ENCODE measurements at places on chromosomes 12 and 14.
A peak's percentile ranks its signal among the peaks of the same experiment; 100 is the strongest.

DNA sequence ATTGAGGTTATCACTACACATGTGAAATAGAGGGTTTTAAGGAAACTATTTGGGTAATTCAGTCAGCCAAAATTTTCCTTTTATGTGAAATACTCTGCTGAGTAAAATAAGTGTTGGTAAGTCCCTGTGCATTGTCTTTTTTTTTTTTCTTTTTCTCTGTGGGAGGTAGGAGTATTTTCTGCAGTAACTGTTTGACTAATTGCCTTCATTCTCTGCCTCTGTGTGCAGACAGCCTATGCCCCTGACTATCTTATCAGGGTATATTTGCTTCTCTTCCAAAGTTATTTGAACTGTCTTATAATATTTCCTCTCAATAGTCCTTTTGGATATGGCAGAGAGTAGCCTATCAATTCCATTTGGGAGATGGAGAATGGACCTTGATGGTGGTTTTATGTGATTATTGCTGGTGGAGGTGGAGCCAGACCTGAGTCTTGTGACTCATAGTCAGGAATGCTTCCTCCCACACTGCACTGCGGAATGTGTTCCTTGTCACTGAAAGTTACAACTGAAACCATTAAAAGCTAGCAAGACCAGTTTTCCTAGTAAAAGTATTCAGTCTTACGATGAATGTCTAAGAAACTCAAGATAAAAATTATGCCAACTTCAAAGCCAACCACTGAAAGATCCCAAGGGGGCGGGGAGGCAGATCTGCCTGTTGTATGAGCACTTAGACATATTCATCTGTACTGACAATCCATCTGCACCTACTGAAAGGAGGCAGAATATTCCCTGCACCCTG lies 40.9 kb upstream of the STXBP6 start:
- no peak for DNase-seq

GRCh38 chr14:101665478-101666078 lies 95.9 kb upstream of the PPP2R5C start:
- DNase-seq = no peak

- DNase-seq = no peak
Measured at GRCh38 chr12:62841846-62842245, 93.1 kb downstream of the PPM1H start.

DNA sequence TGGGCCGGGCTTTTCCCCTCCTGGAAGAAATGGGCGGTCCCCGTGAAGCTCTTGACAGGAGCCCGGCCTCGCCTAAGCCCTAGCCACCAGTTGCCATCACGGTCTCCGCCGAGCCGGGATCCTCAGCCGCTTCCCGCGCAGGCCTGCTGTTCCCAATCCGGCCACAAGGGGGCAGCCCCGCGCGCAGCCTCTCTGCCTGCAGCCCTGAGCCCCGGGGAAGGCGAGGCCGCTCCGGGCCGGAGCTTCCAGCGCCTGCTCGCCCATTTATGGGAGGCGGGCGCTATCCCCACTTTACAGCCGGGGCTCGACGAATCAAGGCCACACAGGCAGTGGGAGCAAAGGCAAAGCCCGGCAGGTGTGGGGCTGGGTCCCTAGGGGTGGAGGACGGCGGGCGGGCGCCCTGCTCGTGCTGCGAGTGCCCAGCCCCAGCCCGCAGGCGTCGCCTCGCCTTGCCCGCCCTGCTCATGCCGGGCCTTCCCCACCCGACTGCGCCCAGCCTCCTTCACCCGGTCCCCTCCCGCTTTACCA lies 61.5 kb downstream of the LGMN start:
- peak; percentile 90 for DNase-seq

- DNase-seq = no peak
Measured at GRCh38 chr14:103185051-103186029, 62.1 kb downstream of the TNFAIP2 start.

GRCh38 chr14:59028476-59029202 lies 159.8 kb upstream of the DAAM1 start:
- DNase-seq = no peak

DNA sequence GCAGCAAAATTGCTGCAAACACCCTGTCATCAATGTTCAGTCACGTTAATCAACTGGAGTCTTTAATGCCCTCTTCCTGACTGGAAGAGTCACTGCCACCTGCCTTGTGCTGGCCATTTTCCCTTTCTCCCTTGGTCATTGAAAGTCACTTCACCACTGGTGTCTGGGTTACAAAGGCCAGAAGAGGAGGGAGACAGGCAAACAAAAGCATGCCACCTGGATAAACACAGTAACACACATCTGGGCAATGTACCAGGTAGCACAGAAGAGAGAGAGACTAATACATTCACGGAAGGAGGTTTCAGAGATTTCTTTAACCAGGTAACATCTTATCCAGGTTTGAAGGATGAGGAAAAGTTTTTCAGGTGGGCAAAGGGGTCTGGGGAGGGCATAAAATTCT lies 32.7 kb downstream of the GPHB5 start:
- DNase-seq = no peak

GRCh38 chr14:56268673-56269072 lies 150.5 kb downstream of the PELI2 start:
- no peak for DNase-seq

DNA sequence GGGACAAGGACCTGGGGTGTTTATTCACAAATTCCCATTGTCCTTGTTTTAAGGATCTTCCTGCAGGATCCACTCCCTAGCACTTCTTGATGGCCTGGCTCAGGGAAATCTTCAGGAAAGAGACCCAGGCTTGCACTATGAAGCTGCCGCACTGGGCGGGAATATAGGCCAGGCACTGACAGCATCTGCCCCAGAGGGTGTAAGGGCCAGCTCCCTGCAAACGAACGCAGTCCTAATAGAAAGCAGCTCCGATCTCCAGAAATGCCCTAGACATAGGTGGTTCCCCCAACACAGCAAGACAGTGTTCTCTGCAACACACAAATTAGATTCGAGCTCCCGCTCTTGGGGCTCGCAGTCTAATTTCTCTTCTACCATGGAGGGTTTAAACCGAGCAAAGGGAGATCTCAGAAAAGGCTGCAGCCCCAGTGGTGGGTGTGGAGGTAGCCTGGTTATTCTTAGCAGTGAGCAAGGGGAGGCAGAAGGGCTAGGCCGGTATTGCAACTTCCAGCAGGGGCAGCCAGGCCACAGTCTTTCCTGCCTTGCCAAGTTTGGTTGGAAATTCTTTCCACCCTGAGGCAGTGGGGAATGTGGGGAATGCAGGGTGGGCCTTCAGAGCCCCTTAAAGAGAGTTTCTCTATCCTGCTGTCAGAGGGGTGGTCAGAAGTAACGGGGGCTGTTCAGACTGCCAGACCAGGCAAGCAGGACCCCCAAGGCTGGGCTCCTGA lies 16.1 kb upstream of the WSCD2 start:
- DNase-seq = no peak

GRCh38 chr12:12439636-12440035 lies 82.8 kb downstream of the BORCS5 start:
- DNase-seq = no peak

DNA sequence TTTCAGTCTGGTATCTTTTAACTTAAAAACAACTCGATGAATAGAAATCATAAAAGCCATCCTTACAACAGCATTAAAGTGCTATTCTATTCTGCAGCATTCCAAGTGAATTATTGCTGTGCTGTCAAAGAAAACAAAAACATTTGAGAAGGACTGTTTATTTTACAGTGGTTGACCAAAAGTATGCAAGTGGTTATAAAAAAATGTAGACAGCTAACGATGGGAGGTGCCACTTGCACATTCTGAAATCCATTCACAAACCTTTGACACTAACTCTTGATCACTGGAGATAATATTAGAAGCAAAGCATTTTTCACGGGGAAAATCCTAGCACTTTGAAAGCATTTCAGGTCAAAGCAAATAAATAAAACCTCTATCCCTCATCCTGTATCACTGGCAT lies 55.6 kb downstream of the HMGA2 start:
- DNase-seq = no peak

DNA sequence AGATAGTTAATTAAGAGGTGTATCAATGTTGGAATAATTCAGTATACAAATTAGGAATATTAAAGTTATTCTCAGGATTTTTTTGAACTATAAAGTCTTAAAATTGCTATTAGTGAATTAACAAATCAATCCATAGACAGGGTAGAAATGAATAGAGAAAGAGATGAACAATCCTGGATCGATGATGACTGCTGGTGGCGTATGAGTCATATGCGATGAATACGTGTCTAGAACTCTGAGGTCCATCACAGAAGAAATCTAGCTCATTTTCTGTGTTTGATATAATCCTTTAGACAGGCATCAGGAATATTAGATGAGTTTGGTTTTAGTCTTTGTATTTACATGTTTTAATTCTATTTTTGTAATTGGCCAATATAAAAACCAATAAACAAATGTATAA lies 85.4 kb upstream of the RTL1 start:
- no peak for DNase-seq

- DNase-seq = no peak
Measured at GRCh38 chr12:20577054-20577453, 118.1 kb upstream of the SLCO1C1 start.

DNA sequence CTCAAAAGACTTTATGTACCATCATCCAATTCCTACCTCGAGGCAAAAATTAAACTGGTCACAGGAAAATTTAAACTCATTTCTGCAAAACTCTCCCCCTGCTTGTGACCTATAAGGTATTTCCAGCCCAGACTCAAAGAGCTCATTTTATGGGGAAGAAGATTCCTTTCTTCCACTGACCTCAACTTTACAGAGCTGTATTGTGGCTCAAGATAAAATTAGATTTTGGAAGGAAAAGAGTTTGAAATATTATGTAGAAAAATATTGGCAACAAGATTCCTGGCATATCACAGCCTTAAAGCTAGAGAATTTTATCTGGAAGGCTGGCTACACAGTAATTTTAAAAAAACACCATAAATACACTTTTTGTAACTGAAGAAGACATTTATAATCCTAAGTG lies 91.7 kb downstream of the STXBP6 start:
- DNase-seq = no peak

DNA sequence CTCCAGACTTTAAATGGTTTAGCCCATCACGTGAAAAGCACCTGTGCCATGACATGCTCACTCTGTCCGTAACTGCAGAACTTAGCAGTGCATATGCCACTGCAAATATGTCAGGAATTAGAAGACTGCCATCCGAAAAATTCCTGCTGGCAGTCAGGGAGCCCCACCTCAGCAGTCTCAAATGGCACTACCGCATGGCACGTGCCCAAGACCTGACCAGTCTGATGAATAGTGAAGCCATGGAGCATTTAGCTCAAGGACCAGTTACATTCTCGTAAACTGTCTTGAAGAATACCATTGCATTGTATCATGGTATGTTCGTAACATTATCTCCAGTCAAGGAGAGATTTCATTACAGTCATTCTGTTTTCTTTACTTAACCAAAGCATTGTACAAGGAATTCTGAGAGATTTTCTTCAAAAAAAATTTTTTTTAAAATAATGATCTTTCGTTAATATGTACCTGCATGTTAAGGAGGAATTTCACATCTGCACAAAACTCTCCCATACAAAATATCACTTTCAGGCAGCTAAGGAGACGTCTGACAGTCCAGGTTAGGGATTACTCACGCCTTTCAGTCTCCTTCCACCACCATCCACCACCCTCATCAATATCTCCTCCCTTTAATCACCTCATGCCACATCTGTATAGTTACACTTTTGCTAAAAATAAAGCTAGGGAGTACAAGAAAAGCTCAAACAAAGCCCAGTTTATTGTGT lies 138.5 kb downstream of the ANO2 start:
- no peak for DNase-seq

DNA sequence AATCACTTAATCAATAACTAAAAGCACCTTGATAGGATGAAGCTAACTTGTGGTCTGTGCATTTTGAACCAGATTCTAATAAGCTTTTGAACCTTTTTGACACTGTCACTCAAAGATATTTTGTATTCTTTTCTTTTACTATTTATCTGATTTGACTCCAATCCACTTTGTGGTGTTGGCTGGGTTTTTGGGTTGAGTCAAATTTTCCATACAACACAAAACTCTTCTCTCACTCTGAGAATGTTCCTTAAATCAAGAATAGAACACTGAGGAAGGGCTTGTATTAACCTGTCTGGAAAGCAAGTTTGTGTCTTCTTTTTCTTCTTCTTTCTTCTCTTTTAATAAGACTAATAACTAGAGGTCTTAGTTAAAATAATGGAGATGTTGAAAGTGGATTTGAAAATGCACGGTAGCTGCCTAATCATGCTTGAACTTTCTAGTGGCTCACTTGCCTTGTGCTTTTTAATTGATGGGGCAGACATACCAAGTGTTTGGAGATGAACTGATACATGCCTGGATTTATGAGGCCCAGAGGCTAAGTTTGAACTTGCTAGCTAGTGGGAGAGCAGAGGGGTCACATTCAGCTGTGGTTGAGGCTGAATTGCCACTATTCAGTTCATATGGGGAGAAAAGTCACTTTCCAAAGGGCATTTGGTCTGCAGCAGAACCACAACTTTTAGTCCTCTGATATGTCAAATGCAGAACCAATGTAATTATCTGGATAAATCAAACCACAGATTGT lies 93.5 kb upstream of the PTHLH start:
- no peak for DNase-seq

- DNase-seq = no peak
Measured at GRCh38 chr12:2396448-2396871, 343.7 kb downstream of the CACNA1C start.

DNA sequence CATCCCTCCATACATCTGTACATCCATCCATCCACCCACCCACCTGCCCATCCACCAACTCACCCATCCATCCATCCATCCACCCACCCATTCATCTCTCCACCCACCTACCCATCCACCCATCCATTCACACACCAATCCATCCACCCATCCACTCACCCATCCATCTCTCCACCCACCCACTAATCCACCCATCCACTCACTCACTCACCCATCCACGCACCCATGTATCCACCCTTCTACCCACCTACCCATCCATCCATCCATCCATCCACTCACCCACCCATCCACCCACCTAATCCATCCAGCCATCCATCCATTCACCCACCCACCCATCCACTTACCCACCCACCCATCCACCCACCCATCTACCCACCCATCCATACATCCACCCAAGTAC lies 16.2 kb downstream of the GALNT9 start:
- DNase-seq = no peak

DNA sequence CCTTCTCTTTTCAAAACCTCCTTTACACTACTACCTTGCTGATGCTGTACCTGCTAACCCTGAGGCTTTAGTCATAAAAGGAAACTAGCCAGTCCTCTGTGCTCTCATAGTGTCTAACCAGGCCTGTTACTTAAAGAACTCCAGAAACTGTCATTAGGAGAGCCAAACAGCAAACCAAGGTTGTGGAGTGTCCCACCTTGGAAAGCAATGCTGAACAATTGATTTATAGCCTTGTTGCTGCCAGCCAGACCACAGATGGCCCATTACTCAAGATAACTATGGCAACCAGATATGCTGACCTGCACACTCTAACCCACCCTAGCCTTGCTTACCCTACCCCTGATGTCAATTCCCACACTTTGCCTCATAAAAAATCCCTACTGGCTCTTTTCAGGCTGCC lies 26.5 kb upstream of the BCAT1 start:
- no peak for DNase-seq

All from cardiac septum (tissue), 1 donor.